ENCODE measurements at places on chromosomes 5 and 9. TPM values are rescaled to one million over a fixed set of nuclear protein-coding genes. Genes with fewer than 3 reads are reported as not detected.

SV2C gene
- not detected for total RNA-seq

NMUR2 gene
- not detected for total RNA-seq

IL33 gene
- total RNA-seq = not detected

DNA sequence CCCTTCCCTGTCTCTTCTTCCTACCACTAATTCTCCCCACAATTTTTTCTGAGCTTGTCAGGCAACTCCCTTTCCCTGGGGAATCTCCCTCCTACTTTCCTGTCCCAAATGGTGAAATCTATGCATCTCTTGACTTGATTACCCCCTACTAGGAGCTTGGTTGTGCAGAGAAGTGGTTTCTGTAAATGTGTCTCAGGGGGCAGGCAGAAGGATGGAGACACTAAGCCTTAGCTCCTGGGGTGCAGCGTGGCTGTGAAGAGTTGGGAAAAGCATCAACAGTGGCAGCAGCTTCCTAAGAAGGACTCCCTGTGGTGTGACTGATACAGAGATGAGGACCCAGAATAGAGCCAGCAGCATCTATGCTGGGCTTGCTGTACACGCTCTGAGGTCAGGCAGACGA is 62.3 kb downstream of the NRG2 start:
- no peak for DNase-seq

DNA sequence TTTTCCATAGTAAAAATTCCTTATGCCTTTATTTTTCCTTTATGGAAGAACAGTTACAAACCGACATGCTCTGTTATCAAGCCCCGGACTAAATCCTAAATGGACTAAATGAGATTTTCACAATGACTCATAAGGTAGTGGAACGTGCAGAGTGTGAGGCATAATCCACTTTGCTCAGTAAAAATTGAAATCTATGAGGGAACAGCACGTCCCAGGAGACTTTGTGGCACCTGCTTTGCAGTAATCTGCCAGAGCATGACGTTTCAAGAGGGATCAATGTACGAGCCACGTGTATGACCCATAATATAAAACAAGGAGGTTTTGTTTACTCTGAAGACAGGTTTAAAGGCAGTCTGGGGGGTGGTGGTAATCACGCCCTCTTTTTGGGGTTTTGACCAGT is 83.8 kb upstream of the GNA14 start:
- DNase-seq = no peak

DNA sequence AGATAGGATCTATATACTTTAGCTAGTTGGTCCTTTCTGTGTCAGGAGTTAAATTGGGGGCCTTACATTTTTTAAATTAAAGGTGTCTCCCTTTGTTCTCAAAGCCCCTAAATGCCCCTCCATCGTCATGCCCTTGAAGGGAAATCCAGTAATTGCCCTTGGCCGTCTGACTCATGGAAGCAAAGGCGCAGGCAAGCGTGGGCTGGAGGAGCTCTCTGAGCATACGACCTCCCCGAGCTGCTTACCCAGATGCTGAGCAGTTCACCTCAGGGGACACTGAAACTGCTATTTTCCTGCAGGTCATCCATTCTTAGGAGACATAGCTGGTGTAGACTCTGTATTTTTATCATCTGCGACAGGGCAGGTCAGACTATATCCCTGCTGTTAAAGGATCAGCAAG is 23.0 kb downstream of the PCSK1 start:
- DNase-seq = no peak

- no peak for DNase-seq
Measured at GRCh38 chr5:141507387-141508091, 18.7 kb downstream of the PCDHGC5 start.

DNA sequence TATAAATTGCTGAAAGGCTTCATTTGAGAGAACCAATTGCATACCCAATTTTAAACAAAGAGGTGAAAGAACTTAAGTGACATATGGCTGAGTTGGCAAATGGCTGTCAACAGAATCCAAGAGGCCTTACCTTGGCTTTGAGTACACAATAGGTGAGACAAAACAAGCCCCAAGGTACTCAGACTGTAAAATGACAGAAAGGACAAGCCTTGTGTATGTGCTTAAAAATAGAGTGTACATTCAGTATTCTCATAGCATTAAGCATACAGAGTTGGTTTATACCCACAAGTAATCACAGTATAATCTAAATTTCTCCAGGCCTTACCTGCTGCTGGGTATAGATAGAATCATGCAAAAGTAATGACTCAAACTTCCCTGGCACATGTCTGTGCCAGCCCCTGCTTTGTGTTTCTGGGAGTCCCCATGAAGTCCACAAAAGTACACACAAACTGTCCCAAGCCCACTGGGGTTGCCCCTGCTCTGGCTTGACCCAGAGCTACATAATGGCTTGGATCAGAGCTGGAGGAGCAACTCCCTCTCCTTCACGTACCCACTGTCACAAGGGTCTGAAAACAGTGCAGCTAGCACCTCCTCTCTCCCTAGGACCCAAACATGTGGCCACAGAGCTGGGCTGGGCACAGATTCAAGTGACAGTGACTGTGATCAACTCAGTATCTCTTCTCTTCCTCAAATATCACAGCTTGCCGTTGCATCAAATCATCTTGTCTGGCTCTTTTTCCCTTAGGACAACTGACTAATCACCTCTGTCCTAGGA is 250.8 kb downstream of the ENC1 start:
- DNase-seq = no peak

Measured in activated CD8-positive, alpha-beta T cell treated with anti-CD3 and anti-CD28 coated beads, Interleukin-2, amount 10 ng/mL, durations not matched to agents 7 days and 5 days (primary cell).